EH (cell line): ENCODE measurements at places on chromosomes 6 and 20.
A peak's percentile ranks its signal among the peaks of the same experiment; 100 is the strongest.

- DNase-seq, result no peak
Measured at GRCh38 chr20:4060064-4060795, 44.9 kb upstream of the RNF24 start.

GRCh38 chr20:9280666-9281065, 211.8 kb downstream of the PLCB4 start:
- DNase-seq, result peak; percentile 62

- DNase-seq, result no peak
Measured at GRCh38 chr20:62586799-62587198, 55.5 kb upstream of the SLCO4A1 start.

DNA sequence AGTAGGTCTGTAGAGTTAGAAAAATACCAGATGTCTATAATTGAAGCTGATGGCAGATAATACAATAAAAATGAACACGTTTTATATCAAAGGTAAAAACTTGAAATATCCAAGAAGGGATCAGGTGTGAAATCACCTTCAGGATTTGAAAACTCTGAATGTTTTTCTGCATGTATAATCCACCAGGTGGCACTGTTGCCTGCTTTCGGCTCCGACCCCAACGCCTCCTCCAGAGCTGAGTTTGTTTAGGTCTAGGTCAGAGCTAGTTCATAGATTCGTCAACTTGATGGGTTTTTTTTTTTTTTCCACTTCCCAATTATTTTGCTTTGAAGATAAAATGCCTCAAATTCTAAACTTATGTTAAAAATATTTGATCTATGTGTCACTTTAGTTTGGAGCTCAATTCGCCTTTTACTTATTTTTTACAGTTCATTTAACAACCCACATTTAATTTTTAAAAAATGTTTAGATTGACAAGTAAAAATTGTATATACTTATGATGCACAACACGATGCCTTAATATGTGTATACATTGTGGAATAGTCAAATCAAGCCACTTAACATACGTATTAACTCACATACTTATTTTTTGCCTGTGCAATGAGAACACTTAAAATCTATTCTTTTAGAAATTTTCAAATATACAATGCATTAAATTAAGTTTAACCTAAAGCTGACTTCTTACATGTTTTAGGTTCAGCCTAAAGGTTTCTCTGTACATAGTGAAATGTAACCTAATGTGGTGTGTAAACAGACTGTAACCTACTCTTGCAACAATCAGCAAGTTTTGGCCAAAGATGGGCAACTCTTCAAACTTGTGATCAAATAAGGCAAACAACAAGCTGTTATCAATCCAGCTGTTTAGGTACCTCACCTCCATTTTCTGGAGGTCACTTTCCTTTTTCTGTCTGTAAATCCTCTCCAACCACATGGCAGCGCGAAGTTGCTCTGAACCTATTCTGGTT, 39.4 kb upstream of the ENPP4 start:
- DNase-seq, result peak; percentile 49

DNA sequence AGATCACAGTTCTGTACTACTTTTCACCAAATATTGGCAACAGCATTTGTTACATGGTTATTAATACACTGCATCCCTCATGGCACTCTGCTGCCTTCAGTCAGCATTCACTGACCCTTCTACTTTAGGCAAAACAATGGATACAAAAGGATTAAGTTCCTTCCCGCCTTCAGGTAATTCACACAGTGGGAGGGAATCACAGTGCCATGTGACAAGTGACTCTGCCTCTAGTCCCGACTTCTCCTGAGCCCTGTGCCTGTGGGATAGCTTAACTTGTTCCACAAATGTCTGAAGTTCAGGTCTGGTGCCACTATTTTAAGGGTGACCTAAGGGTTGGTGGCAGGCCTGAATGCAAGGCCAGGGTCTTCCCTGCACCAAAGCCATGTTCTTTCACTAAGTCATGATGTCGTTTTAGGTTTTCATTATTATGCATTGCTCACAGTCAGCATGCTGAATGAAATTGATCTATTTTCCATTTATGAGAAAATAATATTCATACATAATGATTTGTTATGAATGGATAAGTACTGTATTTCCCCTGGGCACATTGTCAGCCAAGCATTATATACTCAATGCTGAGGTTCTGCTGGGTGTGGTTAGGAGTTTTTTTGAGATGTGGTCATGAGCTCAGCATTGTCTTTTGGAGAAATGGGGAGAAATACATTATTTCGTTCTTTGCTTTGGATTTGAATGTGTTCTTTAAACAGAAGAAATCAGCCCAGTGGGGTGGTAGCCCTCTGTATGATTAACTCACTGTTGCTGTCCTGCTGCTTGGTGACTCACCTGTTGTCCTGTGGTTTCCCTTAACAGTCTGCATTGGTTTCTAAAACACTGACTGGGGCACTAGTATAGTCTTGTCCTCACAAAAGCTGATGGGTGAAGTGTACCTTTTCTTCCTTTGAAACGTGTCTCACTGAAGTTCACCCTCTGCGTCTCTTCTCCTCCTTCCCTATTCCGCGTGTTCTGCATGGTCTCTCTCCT, 66.4 kb downstream of the AFDN start:
- DNase-seq, result peak; percentile 31

- no peak for DNase-seq
Measured at GRCh38 chr6:134021396-134022122, 30.9 kb downstream of the SLC2A12 start.

DNA sequence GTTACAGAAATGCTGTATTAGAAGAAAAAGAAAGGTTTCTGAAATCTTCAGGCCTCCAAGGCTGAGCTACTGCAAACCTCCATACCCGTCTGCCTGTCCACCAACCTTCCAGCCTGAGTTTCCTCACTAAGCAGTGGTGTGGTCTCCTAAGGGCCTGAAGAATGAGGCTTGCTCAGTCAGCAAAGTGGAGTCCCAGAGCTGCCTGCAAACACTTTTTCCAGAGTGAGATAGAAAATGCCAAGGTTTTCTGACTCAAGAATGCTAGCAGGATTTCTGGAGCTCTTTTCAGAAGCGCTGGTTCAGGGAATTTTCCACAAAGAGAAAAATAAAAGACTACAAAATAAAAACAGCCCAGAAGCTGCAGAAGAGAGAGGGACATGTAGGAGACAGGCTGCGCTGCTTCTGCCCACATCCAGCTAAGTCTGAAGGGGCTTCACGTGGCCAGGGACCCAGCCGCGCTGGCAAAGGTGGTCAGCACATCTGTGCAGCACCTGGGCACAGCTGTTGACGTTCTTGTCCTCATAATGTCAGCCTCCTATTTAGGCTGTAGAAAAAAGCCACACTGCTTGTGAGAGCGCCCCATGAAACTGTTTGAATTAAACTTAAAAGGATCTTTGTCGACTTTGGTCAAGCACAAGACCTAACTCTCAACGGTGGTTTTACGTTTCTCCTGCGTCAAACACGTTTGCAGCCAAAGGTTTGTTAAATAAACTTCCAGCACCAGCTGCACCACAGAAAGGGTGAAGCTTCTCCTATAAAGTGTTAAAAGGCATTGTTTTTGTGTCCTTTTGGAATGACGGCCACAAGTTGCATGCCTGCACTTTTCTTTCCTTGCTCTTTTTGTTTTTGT, 209.0 kb downstream of the THBS2 start:
- DNase-seq, result no peak

DNA sequence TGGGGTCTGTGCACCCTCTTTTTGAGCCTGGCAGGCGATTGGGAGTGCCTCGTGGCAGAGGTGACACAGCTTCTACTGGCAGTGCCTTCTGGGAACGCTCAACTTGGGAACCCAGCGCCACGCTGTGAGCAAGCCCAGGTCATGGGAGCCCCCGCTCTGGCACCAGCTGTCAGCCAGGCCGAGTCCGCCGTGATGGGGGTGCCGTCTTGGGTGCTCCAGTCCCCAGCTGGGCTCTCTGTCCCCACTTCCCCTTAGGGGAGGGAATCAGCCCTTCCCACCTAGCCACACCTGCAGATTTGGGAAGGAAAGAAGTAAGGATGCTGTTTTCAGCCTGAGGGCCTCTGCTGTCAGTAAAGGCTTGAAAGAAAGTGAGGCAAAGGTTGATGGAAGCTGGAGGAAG, 31.0 kb upstream of the NTSR1 start:
- DNase-seq, result no peak

- no peak for DNase-seq
Measured at GRCh38 chr6:33638556-33638955, 17.4 kb downstream of the ITPR3 start.

GRCh38 chr6:16676978-16677377, 84.3 kb downstream of the ATXN1 start:
- DNase-seq, result peak; percentile 56

- no peak for DNase-seq
Measured at GRCh38 chr20:44411020-44411756, 55.7 kb downstream of the HNF4A start.

DNA sequence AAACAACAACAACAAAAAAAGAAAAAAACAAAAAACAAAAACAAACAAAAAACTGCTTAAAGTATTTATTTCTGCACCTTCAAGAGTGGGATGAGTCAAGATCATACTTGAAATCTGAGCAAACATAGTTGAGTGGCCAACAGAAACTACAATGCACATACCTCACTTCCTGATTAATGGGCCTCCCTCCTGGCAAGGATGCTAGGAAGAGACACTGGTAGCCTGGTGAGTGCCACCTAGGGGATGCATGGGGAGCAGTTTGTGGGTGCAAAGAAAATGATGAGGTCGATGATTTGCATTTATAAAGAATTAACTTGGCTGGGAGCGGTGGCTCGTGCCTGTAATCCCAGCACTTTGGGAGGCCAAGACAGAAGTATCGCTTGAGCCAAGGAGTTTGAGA, 808.1 kb downstream of the MAFB start:
- DNase-seq, result peak; percentile 53

- DNase-seq, result no peak
Measured at GRCh38 chr20:63483834-63484233, 11.4 kb upstream of the KCNQ2 start.

GRCh38 chr6:88665131-88665530, 298.3 kb downstream of the RNGTT start:
- DNase-seq, result no peak

DNA sequence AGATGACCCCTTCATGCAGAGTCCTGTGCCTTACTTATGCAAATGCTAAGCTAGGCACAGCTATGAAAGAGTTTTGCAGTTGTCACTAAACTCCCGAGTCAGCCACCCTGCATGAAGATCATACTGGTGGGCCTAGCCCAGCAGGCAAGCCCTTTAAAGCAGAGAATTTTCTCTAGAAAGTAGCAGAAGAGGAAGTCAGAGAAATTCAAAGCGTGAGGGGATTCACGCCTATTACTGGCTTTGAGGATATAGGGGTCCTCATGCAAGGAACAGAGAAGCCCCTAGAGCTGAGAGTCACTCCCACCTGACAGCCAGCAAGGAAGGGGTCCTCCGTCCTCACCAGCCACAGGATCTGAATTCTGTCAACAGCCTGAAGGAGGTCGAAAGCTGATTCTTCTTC, 54.6 kb downstream of the MYB start:
- no peak for DNase-seq

DNA sequence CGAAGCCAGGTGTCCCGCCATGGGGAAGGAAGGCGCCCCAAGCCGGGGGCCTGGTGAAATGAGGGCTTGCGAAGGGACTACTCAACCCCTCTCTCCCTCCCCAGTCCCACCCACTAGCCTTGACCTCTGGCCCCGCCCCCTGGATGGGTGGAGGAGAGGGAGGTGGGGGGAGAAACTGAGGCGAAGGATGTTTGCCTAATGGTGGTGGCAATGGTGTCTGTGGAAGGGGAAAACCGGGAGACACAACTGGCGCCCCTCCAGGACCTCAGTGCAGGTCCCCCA, at the start of gene POU5F1:
Gene POU5F1, minus strand, starts transcription at position 83 of the 282 bp plus-strand sequence. Its CDS starts 62 bp downstream, at position 21.
- no peak for DNase-seq

DNA sequence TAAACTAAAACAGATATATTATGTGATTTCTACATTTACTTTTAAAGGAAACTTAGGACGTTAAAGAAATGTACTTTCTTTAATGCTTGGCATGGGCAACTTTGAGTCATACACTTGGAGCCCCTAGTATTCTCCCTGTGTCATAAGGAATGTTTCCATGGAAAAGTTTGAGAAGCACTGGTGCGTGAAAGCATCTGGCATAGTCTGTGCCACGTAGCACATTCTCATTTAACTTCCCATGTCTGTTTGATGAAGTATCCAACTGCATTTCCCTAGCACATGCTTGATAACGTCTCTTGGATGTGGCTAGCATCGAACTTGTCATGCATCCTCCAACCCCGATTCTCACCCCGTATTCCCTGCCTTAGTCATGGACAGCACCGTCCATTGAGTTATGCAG, 172.0 kb downstream of the TBC1D7 start:
- no peak for DNase-seq

DNA sequence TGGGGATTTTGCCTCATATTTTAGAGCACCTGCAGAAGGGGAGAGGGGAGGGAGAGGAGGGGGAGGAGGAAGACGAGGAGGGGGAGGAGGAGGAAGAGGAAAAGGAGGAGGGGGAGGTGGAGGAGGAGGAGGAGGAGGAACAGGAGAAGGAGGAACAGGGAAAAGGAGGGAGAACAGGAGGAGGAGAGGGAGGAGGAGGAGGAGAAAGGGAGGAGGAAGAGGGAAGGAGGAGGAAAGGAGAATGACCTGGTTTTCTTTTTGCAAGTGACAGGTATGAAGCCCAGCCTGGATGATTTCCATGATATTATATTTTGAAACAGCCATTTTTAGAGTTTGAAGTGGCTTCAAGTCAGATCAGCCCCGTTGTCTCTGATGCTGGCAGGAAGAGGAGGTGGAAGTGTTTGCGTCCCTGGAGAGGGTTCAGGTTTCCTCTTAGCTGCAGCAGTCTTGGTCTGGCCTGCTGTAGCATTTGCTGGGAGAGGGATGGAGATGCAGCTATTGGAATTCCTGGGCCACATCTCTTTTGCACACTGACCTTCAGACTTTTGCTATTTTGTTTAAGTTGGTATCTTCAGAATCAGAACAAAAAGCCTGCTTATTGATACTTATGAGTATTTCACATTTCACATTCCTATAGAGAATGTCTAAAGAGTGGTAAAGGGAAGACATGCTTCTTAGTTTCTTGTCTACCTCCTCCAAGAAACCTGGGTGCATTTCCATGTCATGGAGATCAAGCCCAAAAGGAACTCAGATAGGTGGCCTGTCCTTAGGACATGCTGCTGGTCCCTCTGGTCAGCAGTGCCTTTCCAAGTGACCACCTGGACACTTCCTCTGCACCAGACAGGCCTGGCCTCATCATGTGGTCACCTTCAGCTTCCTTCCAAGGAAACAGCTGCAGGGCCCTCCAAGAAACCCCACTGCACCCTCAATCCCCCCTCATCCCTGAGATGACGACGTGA, 54.3 kb upstream of the IYD start:
- DNase-seq, result no peak

DNA sequence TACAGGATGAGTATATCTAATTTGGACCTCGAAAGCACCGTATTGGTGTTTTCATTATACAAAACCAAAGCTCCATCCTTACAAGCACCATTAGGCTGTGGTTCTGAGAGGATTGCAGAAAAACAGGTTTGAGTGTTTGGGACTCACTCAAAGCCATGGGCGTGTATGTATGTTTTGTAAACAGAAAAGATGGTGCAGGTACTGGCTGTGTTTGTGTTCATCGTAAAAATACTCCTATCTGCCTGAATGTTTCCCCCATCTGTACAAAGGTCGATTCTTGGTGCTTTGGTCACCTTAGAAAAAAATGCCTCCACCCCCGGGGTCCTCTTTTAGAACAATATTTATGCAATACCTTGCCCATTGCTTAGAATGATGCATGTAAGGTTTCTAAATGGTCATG, 286.6 kb downstream of the TSHZ2 start:
- no peak for DNase-seq

GRCh38 chr6:89494131-89494793, 61.3 kb downstream of the ANKRD6 start:
- no peak for DNase-seq

- DNase-seq, result no peak
Measured at GRCh38 chr20:24813080-24813479, 136.0 kb upstream of the CST7 start.
